Progenitor cell of endocrine pancreas (in vitro differentiated cells): ENCODE measurements at places on chromosomes 6 and 20. TPM values are rescaled to one million over a fixed set of nuclear protein-coding genes. Genes with fewer than 3 reads are reported as not detected.

- no peak for DNase-seq
Observed at GRCh38 chr6:76771059-76771634, 692.1 kb downstream of the HTR1B start.

The TREM2 gene
- not detected in 2 replicates for total RNA-seq

- no peak for DNase-seq
Observed at GRCh38 chr6:84417260-84417659, 189.8 kb upstream of the CEP162 start.

DNA sequence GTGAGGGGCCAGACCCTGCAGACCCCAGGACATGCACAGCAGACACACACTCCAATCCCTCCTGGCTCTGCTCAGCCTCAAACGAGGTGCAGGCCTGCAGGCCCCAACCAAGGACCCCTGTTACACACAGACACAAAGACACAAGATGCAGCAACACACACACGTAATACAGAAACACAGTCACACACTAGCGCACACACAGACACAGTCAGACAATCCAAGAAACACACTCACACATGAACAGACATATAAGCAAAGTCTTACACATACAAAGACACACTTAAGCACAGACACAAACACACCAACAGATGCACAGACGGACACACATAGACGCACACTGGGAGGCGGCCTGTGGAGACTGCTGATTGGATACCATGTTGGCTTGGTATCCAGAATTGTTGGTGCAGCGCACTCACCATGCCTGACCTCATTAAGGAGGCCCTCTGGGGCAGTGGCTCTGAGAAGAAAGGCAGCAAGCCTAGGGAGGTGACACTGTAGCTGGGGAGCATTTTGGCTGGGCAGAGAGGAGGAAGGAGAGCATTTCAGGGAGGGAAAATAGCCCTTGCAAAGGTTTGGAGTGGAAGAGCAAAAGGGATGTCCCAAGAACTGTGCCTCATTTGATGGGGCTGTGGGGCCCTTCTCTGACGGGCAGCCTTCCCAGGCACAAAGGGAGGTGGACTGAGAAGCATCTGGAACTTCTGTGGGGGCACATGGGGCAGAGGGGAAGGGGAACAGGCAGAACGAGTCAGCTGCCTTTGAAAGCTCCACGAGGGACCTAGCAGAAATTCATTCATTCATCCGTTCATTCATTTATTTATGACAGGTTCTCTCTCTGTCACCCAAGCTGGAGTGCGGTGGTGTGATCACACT lies 1.4 kb upstream of the HSPA12B start:
- DNase-seq: no peak

The HDGFL1 gene
- not detected in 2 replicates for total RNA-seq

- DNase-seq: no peak
Observed at GRCh38 chr6:107727096-107727757, 96.9 kb downstream of the SCML4 start.
